ENCODE measurements at places on chromosomes 5 and 9.

GRCh38 chr9:27340285-27340674, 43.3 kb upstream of the EQTN start:
- DNase-seq = no peak
- H3K27ac ChIP-seq = peak overlapping the region; percentile 65
- no peaks in the 10 kb centered on the region for H3K27me3 ChIP-seq

GRCh38 chr5:165139721-165140120, 1634.3 kb downstream of the MAT2B start:
- no peak overlapping the region for H3K4me3 ChIP-seq
- no peaks in the 10 kb centered on the region for H3K36me3 ChIP-seq
- no peak for DNase-seq
- H3K27me3 ChIP-seq = no peaks in the 10 kb centered on the region
- H3K27ac ChIP-seq = no peak overlapping the region

DNA sequence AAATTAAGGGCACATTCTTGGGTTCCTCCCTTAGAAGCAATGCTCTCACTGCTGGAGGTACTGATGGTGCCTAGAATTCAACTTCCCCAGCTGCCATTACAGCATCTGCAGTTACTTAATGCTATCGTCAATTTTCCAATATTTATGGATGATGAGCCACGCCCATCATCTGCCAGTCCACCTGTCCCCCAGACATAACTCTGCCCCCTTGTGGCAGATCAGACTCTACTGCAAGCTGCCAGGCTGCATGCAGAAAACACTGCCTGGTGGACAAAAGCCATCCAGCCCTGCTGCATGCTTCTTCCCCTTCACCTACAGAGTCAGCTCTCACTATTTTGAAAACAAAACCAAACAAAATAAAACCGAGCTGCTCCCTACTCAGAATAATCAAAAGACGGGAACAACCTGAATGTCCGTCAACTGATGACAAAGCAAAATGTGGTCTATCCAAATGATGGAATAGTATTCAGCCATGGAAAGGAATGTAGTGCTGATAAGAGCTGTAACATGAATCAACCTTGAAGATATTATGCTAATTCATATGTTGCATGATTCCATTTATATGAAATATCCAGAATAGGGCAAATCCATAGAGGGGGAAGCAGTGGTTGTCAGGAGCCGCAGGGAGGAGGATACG, 66.4 kb downstream of the RETREG1 start:
- no peaks in the 10 kb centered on the region for H3K4me1 ChIP-seq
- no peak overlapping the region for H3K27ac ChIP-seq
- no peaks in the 10 kb centered on the region for H3K36me3 ChIP-seq
- DNase-seq = no peak

DNA sequence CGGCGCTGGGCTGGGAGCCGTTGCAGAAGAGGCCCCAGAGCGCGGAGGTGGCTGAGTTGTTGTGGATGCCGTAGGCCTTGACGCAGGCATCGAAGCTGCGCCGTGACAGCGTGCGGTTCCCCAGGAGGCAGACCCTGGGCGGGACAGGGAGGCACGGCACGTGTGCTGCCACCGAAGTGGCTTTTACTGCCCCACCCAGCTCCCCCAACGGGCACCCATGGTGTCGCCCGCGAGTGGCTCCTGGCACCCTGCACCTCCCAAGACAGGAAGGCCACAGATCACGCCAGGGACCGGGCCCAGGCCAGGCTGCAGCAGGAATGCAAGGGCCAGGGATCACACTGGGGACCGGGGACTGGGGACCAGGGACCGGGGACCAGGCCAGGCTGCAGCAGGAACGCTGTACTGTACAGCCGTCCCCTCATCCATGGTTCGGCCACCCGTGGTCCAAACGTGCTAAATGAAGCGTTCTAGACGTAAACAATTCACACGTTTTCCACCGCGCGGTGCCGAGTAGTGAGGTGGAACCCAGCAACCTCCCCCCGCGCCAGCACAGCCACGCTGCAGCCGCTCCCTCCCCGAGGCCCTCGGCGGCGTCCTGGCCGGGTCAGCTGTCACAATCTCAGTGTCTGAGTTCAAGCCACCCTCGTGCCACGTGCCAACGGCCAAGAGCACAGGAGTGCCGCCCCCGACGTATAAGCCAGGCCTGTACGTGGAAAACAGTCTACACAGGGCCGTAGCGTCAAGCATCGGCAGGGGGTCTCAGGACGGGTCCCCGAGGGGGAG, 27.8 kb downstream of the SLC12A7 start:
- no peaks in the 10 kb centered on the region for H3K27me3 ChIP-seq
- no peak overlapping the region for H3K27ac ChIP-seq
- DNase-seq = no peak

GRCh38 chr9:14140096-14140697, 173.7 kb downstream of the NFIB start:
- no peaks in the 10 kb centered on the region for H3K4me1 ChIP-seq
- H3K27me3 ChIP-seq = no peaks in the 10 kb centered on the region
- H3K4me3 ChIP-seq = no peak overlapping the region
- H3K27ac ChIP-seq = no peak overlapping the region

- DNase-seq = no peak
- no peaks in the 10 kb centered on the region for H3K36me3 ChIP-seq
- H3K27me3 ChIP-seq = no peaks in the 10 kb centered on the region
- H3K4me3 ChIP-seq = no peak overlapping the region
- H3K4me1 ChIP-seq = peaks cover 9% of the 10 kb centered on the region
Observed at GRCh38 chr9:33103501-33104281, 27.2 kb upstream of the SMU1 start.

All from upper lobe of right lung (tissue), 1 donor.